ENCODE measurements at places on chromosomes 13 and 19. TPM values are rescaled to one million over a fixed set of nuclear protein-coding genes. Genes with fewer than 3 reads are reported as not detected.

Gene C1QTNF9
- total RNA-seq, result 0.26 TPM

Gene ZNF100
- total RNA-seq, result 21.0 TPM

Gene KIR3DL2
- not detected for total RNA-seq

Gene SLITRK6
- 33.7 TPM for total RNA-seq

Gene ZNF285
- total RNA-seq, result 6.6 TPM

Gene SIX5
- 18.1 TPM for total RNA-seq

Gene ENOX1
- total RNA-seq, result 7.1 TPM

Gene ONECUT3
- not detected for total RNA-seq

Gene KASH5
- total RNA-seq, result not detected

Gene USHBP1
- total RNA-seq, result 7.2 TPM

Gene LILRA6
- total RNA-seq, result 1.6 TPM

Gene CYSLTR2
- total RNA-seq, result 0.23 TPM

Gene ZNF880
- 37.5 TPM for total RNA-seq

Gene KLHL1
- not detected for total RNA-seq

Gene ITPKC
- total RNA-seq, result 35.0 TPM

Gene PSPN
- total RNA-seq, result 1.1 TPM

Gene DNAAF3
- 1.6 TPM for total RNA-seq

Gene TMPRSS9
- total RNA-seq, result not detected

Gene ZNF253
- 27.5 TPM for total RNA-seq

Gene NANOS3
- total RNA-seq, result not detected

Gene VSTM2B
- total RNA-seq, result not detected

Gene STOML3
- total RNA-seq, result not detected

Gene NEK5
- total RNA-seq, result 0.23 TPM

Gene SPART
- total RNA-seq, result 89.2 TPM

Gene SIGLEC12
- total RNA-seq, result 0.34 TPM

Gene ZIK1
- 8.1 TPM for total RNA-seq

Gene COL4A1
- total RNA-seq, result 144 TPM

Gene FPR3
- total RNA-seq, result 3.4 TPM

Gene ADGRE1
- 0.36 TPM for total RNA-seq

Gene HRC
- 5.1 TPM for total RNA-seq

Gene HCN2
- total RNA-seq, result not detected

Gene ZNF575
- 2.1 TPM for total RNA-seq

Gene SBK2
- not detected for total RNA-seq

Gene FUT6
- 4.7 TPM for total RNA-seq

Gene ZNF497
- 1.6 TPM for total RNA-seq

Gene TJP3
- total RNA-seq, result 59.7 TPM

Gene C13orf46
- 7.5 TPM for total RNA-seq

Gene CDC42EP5
- 77.0 TPM for total RNA-seq

Gene SSC5D
- 15.2 TPM for total RNA-seq

Gene GIPR
- total RNA-seq, result 2.8 TPM

Gene ACP7
- total RNA-seq, result 1.8 TPM

Gene TMIGD2
- 1.2 TPM for total RNA-seq

Gene SMIM44
- total RNA-seq, result not detected

Measured in ureter (tissue), 1 donor.